ENCODE measurements at places on chromosomes 7 and 10. TPM values are rescaled to one million over a fixed set of nuclear protein-coding genes. Genes with fewer than 3 reads are reported as not detected.

Gene PSAP
- total RNA-seq = 1,088 TPM

Gene DKK1
- total RNA-seq = 57.4 TPM

Gene MPP7
- 0.23 TPM for total RNA-seq

Gene TMEM213
- not detected for total RNA-seq

Gene ANKRD61
- total RNA-seq = 0.35 TPM

Gene OR2A12
- total RNA-seq = not detected

Gene EBLN1
- total RNA-seq = not detected

Gene ELMO1
- 0.15 TPM for total RNA-seq

Gene NPY
- total RNA-seq = not detected

Gene FAS
- 60.1 TPM for total RNA-seq

Gene KCNMA1
- 9.8 TPM for total RNA-seq

Gene SPOCK2
- total RNA-seq = 0.12 TPM

Gene FFAR4
- not detected for total RNA-seq

Gene GIMAP5
- total RNA-seq = 0.08 TPM

Gene ANXA8
- 0.68 TPM for total RNA-seq

Gene C7orf57
- total RNA-seq = not detected

Gene EFCAB10
- total RNA-seq = not detected

Gene SPACDR
- 0.70 TPM for total RNA-seq

Gene ZNF727
- total RNA-seq = 0.15 TPM

Gene GIMAP4
- total RNA-seq = not detected

Gene CALHM2
- total RNA-seq = 27.1 TPM

Gene GJD4
- not detected for total RNA-seq

Gene PEX1
- 10.1 TPM for total RNA-seq

Gene ANKRD22
- total RNA-seq = not detected

Gene BEND7
- total RNA-seq = 3.2 TPM

Gene IQUB
- total RNA-seq = 0.30 TPM

Gene SLIT1
- 0.35 TPM for total RNA-seq

Gene FAM25A
- not detected for total RNA-seq

Gene TNS3
- total RNA-seq = 78.4 TPM

Gene AS3MT
- 5.9 TPM for total RNA-seq

Gene ZNF853
- total RNA-seq = 0.59 TPM

Gene MINPP1
- 19.8 TPM for total RNA-seq

Gene LBX1
- total RNA-seq = not detected

Gene NKX1-2
- not detected for total RNA-seq
